Germinal center (tissue), 1 donor: ENCODE measurements at places on chromosomes 6 and 20.

GRCh38 chr20:2335096-2335870 lies 39.5 kb downstream of the TGM3 start:
- DNase-seq: no peak

GRCh38 chr20:17024513-17025119 lies 202.2 kb upstream of the PCSK2 start:
- no peak for DNase-seq

GRCh38 chr20:41145821-41146620 lies 8.7 kb downstream of the PLCG1 start:
- no peak for DNase-seq

DNA sequence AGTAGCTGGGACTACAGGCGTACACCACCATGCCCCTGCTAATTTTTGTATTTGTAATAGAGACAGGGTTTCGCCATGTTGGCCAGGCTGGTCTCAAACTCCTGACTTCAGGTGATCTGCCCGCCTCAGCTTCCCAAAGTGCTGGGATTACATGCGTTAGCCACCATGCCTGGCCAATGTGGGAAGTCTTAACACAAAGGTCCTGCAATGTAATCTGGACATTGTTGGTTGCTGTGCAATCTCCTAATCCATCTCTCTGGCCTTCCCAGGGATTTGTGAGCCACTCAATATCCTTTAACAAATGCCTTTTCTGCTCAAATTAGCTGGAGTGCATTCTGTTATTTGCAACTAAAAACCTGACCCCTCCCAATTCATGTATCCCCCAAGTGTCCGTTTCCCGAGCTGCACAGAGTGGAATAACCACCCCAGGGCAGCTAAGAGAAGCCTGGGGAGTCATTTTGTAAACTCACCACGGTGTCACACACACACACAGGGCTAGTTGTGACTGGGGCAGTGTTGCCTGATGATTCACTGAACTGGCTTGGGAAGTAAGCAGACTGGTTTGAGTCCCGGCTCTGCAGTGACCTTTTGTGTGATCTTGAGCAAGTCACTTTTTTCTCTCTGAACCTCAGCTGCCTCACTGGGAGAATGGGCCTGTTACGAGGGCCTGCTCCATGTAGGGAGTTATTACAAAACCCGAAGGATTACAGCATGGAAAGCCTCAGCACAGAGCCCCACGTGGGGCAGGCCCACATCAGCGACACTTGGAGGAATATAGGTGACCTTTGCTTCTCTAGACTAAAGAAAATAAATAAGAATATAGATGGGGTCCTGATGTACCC lies 152.3 kb downstream of the ZMYND8 start:
- no peak for DNase-seq

DNA sequence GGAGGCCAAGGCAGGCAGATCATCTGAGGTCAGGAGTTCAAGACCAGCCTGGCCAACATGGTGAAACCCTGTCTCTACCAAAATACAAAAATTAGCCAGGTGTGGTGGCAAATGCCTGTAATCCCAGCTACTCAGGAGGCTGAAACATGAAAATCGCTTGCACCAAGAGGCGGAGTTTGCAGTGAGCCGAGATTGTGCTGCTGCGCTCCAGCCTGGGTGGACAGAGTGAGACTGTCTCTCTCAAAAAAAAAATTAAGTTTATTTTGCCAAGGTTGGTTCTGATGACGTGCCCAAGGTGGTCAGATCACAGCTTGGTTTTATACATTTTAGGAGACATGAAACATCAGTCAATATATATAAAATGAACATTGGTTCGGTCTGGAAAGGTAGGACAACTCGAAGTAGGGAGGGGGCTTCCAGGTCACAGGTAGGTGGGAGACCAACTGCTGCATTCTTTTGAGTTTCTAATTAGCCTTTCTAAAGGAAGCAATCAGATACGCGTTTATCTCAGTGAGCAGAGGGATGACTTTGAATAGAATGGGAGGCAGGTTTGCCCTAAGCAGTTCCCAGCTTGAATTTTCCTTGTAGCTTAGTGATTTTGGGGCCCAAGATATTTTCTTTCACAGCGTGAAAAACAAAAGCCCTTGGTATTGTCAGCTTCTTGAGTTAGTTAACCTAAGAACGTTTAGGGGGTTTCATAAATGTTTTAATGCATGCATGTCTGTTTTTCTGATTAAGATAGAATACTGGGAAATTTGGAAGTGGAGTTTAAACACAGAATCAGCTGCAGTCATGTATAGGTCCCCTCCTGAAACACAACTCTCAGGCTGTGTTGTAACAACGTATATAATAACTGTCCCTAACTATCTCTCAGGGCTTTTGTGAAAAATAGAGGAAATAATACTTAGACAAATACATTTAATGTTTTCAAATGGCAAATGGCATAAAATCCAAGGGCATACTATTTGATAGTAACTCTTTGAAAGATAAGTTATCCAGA lies 16.7 kb downstream of the ACOT13 start:
- no peak for DNase-seq

DNA sequence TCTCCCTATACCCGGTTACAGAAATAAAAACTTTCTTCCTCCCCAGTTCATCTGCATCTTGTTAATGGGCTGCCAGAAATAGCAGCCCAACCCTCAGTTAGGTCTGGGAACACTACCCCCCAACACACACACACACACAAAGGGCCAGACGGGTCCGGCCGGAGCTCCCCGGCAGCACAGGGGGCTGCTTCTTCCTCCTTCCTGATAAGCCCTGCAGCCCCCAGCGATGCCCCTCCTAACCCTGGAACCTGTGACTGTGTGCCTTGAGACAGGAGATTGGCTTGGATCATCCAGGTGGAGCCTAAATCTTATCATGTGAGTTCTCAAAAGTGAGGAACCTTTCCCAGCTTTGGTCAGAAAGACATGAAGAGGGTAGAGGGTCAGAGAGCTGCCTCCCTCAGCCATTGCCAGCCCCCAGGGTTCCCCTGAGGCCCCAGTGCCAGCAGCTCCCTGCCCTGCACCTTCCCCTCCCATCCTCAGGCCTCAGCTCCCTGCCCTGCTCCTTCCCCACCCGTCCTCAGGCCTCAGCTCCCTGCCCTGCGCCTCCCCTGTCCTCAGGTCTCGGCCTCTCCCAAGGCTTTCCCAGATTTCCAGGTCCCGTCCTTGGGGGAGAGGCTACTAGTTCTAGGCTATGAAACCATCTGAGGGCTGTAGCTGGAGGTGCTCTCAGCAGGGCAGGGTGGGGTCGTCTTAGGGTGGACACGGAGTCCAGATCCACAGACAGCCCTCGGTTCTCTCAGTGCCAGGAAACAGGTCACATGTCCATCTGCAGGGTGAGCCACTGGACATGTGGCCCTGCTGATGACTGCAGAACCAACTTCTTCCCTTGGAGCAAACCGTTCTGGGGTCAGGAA lies 34.5 kb upstream of the CST7 start:
- DNase-seq: no peak

DNA sequence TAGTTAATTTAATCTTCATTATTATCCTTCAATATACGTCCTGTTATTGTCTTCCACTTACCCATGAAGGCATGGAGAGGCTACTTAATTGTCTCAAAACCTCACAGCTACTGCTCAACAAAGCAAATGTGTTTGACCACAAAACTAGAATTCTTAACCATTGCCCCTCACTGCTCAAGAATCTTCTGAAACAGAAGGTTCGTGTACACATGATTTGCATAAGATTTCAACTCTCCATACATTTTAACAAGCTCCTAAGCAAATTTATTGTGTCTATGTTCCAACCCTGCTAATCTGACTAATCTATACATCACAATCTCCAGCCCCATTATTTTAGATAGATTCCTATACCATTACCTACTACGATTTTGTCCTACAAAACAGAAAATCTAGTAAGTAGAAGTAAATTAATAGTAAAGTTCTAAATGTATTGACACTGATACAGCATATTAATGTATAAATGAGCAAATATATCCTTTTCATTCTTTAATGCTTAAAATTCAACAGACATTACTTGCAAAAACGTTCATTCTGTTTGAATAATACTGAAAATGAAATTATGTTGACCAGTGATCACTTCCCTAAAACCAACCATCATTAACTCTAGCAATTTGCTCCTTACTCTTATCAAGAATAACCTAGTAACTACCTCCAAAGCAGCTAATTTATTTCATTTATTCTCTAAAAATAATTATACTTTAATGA lies 89.7 kb upstream of the RNF217 start:
- no peak for DNase-seq

DNA sequence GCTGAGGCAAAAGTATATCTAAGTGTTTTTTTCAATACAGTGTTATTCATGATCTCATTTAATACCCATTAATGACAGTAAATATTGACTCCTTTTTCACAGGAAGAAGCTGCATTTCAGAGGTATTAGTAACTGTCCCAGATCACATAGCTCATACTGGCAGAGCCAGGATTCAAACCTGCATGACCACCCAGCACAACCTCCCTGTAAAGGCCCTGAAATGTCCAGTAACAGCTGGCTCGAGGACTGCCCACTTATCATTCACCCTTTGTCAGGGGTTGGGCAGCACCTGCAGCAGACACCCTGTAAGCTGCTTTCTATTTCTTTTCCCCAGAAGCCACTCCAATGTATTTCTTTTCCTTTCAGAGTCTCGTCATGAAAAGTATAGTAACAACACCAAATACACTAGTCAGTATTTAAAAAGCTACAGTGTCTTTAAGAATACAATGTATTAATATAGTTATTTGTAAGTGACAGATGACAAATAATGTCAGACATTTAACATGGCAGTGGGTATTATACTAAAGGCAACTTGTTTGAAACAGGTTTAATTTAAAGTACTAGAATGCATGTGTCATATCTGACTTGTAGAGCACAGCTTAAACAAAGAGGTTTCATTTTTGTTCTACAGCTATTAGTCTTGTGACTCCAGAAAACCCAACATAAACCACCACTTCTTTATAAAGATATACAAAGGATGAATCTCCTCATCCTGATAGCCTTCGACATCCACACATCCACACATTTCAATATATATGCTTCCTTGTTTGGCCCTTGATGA lies 841.6 kb upstream of the GJE1 start:
- no peak for DNase-seq
